ENCODE measurements at places on chromosomes 12 and 14. TPM values are rescaled to one million over a fixed set of nuclear protein-coding genes. Genes with fewer than 3 reads are reported as not detected.

Gene NTN4
- 63.7 TPM for total RNA-seq

Gene POLE2
- total RNA-seq: 5.5 TPM

Gene TSHR
- not detected for total RNA-seq

Gene INSM2
- not detected for total RNA-seq

Gene TPH2
- not detected for total RNA-seq

Gene EAPP
- total RNA-seq: 43.0 TPM

Gene DTX3
- 19.6 TPM for total RNA-seq

Gene KRT2
- total RNA-seq: not detected

Gene ZNF605
- total RNA-seq: 15.6 TPM
